ENCODE measurements at places on chromosomes 7 and 10.

- no peak for DNase-seq
Observed at GRCh38 chr7:109479388-109479787, 909.7 kb downstream of the DNAJB9 start.

- DNase-seq: no peak
Observed at GRCh38 chr7:37476428-37476827, 27.8 kb upstream of the ELMO1 start.

DNA sequence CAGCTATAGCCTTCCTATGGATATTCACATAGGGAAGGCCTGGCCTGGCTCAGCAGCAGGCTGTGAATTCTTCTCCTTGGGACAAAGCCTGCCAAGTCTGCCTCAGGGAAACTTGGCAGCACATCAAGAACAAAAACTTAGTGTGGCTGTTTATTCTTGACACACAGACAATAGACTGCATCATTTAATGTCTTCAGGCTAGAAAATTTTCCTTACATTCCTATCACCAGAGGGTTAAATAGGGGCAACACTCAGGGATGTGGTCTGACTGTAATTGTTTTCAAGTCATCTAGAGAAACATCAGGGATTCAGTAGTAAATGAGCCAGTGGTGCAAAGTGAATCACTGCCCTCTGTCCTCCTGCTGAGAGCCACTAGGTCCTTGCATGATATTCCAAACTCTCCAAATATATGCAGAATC is 137.3 kb downstream of the SEMA3C start:
- DNase-seq: peak; percentile 18

GRCh38 chr7:12211054-12211710 is at the start of gene TMEM106B:
TSS of gene TMEM106B (plus strand) at chr7:12211294. CDS start at chr7:12214811, 3,517 bp downstream.
- peak; percentile 91 for DNase-seq

- no peak for DNase-seq
Observed at GRCh38 chr10:121450247-121450646, 148.0 kb downstream of the FGFR2 start.

DNA sequence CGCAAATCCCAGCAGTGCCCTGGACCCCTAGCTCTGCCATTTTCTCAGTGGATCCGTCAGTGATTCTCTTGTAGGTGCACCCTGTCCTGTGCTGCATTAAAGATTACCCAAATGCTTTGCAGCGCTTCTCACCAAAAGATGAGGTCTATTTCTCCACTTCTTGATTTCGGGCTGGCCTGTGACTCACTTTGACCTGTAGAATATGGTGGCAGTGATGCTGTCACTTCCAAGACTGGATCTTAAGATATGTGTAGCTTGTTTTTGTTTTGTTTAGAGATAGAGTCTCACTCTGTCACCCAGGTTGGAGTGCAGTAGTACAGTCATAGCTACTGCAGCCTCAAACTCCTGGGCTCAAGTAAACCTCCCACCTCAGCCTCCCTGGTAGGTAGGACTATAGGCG is 37.0 kb upstream of the ZMIZ1 start:
- no peak for DNase-seq

DNA sequence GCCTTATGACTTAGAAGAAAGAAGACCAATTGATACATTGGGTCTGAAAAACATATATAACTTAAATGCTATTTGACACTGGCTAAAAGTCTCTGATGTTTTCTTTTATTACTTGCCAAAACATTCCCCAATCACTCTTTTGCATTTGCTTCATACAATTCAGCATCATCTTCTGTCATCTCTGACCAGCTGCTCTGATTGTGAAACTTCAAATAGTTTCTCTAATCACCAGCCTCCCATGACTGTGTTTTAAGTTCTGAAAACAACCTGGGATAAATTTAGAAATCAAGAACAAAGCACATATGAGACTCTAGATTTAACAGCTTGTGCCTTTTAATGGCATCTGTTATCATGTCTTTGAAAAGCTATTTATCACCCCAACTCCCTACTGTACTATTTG is 208.4 kb upstream of the KCND2 start:
- DNase-seq: no peak

DNA sequence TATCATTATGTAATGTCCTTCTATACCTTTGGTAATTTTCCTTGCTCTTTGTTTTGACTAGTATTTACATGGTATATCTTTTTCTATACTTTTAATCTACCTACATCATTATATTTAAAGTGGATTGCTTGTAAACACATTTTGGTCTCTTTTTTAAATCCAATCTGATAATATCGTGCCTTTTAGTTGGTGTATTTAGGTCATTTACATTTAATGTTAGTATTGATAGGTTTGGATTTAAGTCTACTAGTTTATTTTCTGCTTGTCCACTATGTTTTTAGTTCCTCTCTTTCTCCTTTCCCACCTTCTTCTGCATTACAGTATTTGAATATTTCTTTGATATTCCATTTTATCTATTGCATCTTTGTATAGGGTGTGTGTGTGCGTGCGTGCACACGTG is 95.4 kb downstream of the HIBADH start:
- DNase-seq: no peak

DNA sequence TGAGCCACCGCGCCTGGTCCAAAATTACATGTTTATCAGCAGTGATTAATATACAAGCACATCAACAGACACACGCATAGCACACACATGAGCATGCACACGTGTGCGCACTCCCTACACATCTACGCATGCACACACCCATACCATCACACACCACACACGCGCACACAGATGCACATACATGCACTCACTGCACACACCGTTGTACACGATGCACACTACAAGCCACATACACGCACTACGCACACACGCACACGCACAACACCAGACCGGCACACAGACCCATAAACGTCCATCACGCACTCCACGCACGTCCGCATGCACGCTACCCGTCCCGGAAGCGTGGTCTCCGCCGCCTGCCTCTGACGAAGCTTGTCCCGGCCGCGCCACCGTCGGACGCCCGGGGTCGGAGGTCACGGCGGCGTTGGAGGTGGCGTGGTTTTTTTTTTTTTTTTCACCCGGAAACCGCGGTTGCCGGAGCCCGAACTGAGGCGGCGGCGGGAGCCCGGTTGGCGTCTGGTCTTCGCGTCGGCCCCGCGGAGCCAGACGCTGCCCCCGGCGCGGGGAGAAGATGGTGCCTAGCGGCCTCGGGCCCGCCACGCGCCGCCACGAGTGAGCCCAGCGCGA is at the start of gene TMEM248:
TSS of gene TMEM248 (plus strand) at position 457 of the 627 bp plus-strand sequence. CDS start 20,641 bp downstream, outside the sequence.
- DNase-seq: peak; percentile 87

DNA sequence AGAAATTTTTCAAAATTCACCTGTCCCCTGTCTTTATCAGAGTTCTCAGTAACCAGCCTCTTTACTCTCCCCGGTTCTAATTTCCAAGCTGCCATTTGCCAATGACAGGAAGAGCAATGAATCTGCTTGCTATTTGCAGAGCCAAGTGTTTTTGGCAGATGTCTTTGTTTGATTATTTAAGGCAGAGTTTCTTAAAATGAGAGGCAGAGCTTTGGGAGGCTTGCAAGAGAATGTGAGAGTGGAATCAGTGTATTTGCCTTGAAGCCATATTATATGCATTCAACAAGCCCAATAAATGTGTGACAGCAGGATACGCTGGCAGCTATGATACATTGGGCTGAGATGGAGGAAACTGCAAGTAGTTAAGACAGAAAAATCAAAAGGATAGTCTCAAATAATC is 196.5 kb downstream of the PHF14 start:
- DNase-seq: no peak

GRCh38 chr10:116848944-116849247 is 403 bp upstream of the ENO4 start:
- no peak for DNase-seq

GRCh38 chr7:34825221-34825620 is 167.2 kb downstream of the NPSR1 start:
- DNase-seq: no peak

GRCh38 chr7:19491821-19492452 is 216.9 kb downstream of the POLR1F start:
- no peak for DNase-seq

GRCh38 chr10:43960981-43961380 is 312.3 kb upstream of the ZNF32 start:
- no peak for DNase-seq

DNA sequence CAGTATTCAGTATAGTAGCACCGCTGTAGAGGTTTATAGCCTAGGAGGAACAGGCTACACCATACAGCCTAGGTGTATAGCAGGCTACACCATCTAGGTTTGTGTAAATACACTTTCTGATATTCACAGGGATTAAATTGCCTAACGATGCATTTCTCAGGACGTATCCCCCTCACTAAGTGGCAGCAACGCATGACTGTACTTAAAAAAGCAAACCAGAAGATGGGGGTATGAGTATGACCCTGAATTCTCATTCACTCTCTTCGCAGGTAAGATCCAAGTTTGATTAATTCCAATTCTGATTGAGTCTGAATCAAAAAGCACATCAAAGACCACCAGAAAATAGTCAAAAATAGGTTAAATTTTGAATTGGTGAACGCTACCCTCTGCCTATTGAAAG is 972 bp downstream of the ORC5 start:
- DNase-seq: no peak

- DNase-seq: no peak
Observed at GRCh38 chr10:71241114-71241829, 28.9 kb downstream of the UNC5B start.

GRCh38 chr7:77244222-77244934 is 44.8 kb upstream of the FGL2 start:
- no peak for DNase-seq

DNA sequence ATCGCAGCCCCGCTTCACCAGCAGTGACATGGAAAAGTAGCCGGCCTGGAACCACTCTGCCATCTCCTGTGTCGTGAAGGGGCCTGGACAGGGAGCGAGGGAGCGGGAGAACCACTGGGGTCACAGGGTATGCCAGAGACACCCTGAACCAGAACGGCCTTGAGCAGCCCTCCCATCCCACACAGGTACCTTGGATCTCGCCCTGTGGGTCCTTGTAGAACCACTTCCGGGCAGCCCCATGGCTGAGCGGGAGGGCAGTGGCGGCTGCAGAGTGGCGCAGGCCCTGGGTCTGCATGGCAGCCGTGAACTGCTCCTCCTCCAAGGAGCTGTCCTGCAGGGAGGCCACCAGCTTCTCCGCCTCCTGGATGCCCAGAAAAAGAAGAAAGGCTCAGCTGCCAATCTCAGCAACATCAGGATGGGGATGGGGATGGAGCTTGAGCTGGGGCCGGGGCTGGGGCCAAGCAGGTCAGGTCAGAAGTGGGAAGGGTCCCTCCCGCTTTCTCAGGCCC is 9.5 kb downstream of the GIGYF1 start:
- no peak for DNase-seq

DNA sequence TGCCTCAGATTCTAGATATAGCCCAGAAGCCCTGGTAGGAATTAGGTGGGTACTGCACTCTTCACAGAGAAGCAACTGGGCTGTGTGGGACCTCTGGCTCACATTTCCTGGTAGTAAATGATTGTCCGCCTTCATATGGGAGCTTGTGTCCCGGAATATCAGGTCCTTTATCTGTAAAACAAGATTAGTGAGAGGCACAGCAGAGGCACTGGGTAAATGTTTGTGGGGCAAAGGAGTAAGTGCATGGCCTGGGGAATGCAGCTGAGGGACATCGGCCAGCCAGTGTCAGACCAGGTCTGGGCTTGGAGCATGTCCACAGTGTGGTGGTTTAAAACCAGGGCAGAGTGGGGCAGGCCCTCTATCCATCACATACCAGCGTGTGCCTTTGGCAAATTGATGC is 323.3 kb upstream of the ZMIZ1 start:
- DNase-seq: no peak

GRCh38 chr7:143117395-143117794 is 14.5 kb upstream of the PIP start:
- no peak for DNase-seq

- no peak for DNase-seq
Observed at GRCh38 chr7:25280181-25280580, 51.9 kb upstream of the NPVF start.

- DNase-seq: no peak
Observed at GRCh38 chr10:62748386-62748785, 56.1 kb upstream of the ADO start.

DNA sequence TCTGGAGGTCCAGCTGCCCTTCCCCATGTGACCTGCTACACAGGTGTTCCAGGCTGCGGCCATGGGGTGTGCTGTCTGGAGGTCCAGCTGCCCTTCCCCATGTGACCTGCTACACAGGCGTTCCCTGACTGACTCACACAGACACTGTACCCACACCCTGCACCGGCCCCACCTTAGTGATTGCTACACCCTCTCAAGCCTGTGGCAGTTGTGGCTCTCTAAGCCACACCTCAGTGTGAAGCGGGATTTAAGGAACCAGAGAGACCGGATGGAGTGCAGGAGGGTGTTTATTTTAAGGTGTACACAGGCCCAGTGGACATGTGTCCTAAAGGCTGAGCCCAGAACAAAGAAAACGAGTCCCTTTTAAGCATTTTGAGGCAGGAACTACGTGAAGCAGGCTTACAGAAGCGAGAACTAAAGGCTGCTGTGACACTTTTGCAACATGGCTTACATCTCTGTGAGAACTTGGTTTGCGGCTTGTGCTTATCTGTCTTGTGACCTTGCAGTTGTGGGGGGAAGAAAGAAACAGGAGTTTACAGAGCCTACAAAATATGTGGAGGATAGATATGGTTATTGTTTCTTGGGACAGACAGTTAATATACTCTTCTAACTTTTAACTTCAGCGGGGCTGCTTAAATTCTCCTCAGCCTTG is 326.4 kb downstream of the PAXIP1 start:
- DNase-seq: no peak

GRCh38 chr10:35212856-35213255 is 86.2 kb downstream of the CREM start:
- no peak for DNase-seq

DNA sequence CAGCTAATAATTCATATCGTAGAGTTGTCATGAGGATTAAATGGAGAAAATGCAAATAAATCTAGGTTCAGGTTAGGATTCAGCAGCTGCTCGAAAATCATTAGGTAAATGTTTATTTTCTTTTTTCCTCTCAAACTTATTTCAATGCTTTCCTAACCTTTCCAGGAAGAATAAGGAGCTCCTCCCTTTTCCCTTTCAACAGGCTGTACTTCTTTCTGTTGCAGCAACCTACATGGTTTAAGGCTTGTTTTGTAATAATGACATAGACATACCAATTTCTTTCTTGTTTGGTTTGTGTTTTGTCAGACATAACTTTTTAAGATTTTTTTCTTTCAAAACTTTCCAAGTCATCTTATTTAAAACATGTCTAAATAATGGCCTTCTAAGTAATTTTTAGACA is 18.2 kb downstream of the GPR141 start:
- DNase-seq: no peak

- no peak for DNase-seq
Observed at GRCh38 chr10:25804505-25804904, 129.5 kb upstream of the MYO3A start.

GRCh38 chr7:17952387-17952786 is 12.1 kb upstream of the SNX13 start:
- no peak for DNase-seq

- no peak for DNase-seq
Observed at GRCh38 chr7:100022621-100023020, 7.2 kb downstream of the ZKSCAN1 start.

DNA sequence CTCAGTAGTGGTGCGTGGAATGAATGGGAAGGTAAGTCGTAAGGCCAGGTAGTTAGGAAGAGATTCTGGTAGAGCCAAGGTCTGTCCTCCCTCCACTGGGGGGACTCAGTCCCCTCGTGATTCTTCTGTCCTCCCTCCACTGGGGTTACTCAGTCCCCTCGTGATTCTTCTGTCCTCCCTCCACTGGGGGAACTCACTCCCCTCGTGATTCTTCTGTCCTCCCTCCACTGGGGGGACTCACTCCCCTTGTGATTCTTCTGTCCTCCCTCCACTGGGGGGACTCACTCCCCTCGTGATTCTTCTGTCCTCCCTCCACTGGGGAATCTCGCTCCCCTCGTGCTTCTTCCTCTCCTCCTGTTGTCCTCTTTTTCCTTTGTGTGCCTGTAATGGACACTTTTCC is 125.1 kb downstream of the CELF2 start:
- no peak for DNase-seq

Measured in occipital lobe (tissue), 3 donors.